ENCODE measurements at places on chromosomes 12 and 14.
A peak's percentile ranks its signal among the peaks of the same experiment; 100 is the strongest.

GRCh38 chr12:101173197-101173749 is 36.8 kb downstream of the SLC5A8 start:
- no peak for DNase-seq
- no peak overlapping the region for H3K27ac ChIP-seq
- H3K36me3 ChIP-seq, result no peaks in the 10 kb centered on the region

GRCh38 chr12:67651132-67651695 is 2.7 kb downstream of the DYRK2 start:
- no peaks in the 10 kb centered on the region for H3K27me3 ChIP-seq
- no peak overlapping the region for H3K27ac ChIP-seq
- H3K4me3 ChIP-seq, result no peak overlapping the region
- DNase-seq, result peak; percentile 8
- H3K4me1 ChIP-seq, result peaks cover 11% of the 10 kb centered on the region
- H3K36me3 ChIP-seq, result no peaks in the 10 kb centered on the region

- H3K4me3 ChIP-seq, result no peak overlapping the region
- no peaks in the 10 kb centered on the region for H3K36me3 ChIP-seq
- H3K4me1 ChIP-seq, result no peaks in the 10 kb centered on the region
- H3K27me3 ChIP-seq, result no peaks in the 10 kb centered on the region
- no peak for DNase-seq
These were observed 102.2 kb downstream of the KIF26A start for GRCh38 chr14:104240434-104241157.

DNA sequence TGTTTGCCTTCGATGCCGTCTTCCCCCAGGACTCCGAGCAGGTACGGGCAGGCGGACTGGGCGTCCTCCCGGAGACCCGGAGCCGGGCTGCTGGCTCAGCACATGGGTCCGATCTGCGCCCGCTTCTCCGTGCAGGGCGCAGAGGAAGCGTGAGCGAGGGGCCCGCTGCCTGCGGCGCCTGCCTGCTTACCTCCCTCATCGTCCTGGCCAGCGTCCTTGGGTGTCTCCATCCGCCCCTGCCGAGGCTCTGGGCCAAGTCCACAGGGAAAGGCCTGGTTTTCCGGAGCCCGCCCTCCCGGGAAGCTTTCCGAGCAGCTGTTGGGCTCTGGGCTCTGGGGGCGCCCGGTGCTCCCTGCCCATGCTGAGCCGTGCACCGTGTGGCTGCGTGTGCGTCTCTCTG is 33.5 kb downstream of the KIF26A start:
- H3K27me3 ChIP-seq, result no peaks in the 10 kb centered on the region
- H3K4me3 ChIP-seq, result no peak overlapping the region
- peaks cover 2% of the 10 kb centered on the region for H3K36me3 ChIP-seq
- no peaks in the 10 kb centered on the region for H3K4me1 ChIP-seq
- no peak overlapping the region for H3K27ac ChIP-seq
- DNase-seq, result no peak

- peaks cover 3% of the 10 kb centered on the region for H3K27me3 ChIP-seq
- no peak overlapping the region for H3K4me3 ChIP-seq
- no peak for DNase-seq
- H3K36me3 ChIP-seq, result no peaks in the 10 kb centered on the region
These were observed 13.7 kb downstream of the KRT1 start for GRCh38 chr12:52666471-52666870.

- H3K36me3 ChIP-seq, result no peaks in the 10 kb centered on the region
- peaks cover 4% of the 10 kb centered on the region for H3K4me1 ChIP-seq
- no peak for DNase-seq
- H3K27me3 ChIP-seq, result no peaks in the 10 kb centered on the region
- no peak overlapping the region for H3K4me3 ChIP-seq
- no peak overlapping the region for H3K27ac ChIP-seq
These were observed 4.3 kb downstream of the CLBA1 start for GRCh38 chr14:104989951-104990303.

DNA sequence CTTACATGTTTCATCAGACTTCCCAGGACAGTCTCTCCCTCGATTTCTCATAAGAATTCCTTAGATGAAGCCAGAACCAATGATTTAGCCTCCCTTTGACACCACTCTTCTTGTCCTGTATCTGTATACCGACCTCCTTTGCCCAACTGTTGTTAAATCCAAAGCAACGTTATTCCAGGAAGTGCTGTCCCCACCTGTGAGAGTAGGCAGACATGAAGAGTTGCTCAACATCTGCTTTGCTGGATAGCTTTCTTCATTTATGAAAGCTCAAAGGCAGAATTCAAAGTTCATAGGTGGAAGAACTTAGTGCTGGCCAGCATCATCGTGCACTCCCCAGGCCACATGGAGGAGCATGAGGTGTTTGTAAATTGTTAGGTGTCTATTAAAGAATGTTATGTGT is 55.6 kb downstream of the GTF2A1 start:
- H3K27ac ChIP-seq, result no peak overlapping the region
- H3K4me1 ChIP-seq, result peaks cover 9% of the 10 kb centered on the region
- H3K27me3 ChIP-seq, result no peaks in the 10 kb centered on the region
- DNase-seq, result no peak

Data from endothelial cell of umbilical vein (primary cell).